ENCODE measurements at places on chromosomes 4 and X.

GRCh38 chrX:10156199-10157031 lies at the start of gene CLCN4:
TSS of gene CLCN4 (plus strand) at chrX:10156975. CDS start at chrX:10185033, 28,058 bp downstream.
- no peak for DNase-seq

- no peak for DNase-seq
These were observed 72.6 kb downstream of the SH3KBP1 start for GRCh38 chrX:19814778-19815177.

DNA sequence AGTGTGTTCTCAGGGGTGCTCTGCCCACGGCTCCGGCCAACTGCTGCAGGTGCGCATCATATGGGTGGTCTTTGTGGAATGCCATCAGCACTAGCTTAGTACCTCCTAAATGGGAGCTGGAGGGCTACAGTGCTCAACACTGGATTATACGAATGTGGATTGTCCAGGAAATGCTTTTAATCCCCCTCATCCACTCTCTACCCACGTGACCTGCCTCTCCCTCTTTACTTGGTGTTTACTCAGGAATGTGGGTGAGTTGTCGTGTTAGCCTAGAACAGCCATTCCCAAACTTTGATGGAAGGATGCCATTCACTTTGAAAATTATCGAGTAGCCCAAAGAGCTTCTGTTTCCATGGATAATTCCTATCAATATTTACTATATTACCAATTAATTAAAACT lies 150.8 kb downstream of the PTTG2 start:
- no peak for DNase-seq

DNA sequence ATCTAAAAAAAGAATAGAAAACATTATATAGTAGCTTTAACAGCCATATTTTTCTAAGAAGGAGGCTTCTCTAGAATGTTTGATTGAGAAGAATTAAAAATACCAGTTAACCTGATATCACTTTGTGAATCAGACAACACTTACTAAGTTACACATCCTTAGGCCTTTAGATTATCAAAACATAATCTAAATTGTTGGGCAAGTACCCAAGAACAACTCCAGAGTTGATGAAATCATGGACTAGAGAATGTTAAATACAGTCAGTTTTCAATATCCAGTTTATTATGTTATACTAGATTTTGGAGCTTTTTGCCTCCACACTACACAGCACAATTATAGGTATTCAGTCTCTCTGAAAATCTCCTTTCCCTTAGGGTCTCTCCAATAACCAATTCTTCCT lies 39.6 kb downstream of the ARL13A start:
- DNase-seq, result no peak

DNA sequence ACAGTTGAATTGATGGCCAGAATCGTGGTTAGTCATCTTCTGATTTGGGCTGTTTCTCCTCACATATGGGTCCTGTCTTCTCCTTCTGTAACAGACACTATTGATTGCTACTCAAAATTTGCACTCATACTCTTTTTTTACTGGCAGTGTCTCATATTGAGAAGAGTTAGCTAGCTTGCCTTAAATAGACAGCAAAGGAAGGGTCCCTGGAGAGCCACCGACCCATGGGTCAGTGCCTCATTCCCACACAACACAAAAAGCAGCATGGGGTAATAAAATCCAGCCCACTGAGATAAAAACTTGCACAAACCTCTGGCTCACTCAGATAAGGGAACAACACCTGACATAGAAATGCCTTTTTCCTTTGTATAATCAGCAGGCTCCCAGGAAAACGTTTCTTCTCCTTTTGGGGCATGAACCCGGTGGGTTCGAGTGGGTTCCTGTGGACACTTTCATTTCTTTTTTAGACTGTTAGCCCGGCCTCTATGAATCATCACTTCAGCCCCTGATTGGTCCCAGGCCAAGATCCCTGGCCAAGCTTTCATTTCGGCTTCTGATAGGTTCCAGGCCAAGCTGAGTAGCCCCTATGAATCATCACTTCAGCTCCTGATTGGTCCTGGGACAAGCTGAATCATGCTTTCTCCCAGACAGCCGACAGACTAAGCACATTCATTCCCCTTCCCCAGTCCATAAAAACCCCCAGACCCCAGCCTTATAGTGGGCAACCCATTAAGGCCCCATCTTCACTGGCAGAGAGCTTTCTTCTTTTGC lies 408.1 kb downstream of the DCAF12L2 start:
- no peak for DNase-seq

DNA sequence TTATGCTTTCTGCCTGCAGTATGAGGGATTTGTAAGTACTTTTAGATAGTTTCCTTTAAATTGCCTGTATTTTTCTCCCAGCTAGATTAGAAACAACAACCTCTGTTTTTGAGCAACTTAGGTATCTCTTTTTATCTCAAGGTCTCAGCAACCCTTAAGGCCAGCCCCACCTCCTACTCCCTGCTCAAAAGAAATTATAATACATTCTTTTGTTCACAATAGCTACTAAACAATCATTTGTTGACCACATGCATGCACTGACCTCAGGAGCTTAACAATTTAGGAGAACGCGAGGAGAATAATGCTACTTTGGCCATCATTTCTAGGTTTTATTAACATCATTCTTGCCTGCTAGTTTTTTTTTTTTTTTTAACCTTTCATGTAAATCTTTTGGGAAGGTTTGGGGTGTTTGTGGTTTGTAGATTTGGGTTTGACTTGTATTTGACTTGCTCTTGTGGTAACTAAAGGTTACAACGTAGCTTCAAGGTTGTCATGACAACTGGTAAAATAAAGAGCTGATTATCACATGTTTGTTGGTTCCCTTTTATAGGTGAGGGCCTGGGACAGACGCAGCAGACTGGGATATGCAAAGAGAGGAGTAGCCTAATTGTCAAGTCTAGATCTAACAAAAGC lies 145.4 kb upstream of the PLAC1 start:
- DNase-seq, result no peak

DNA sequence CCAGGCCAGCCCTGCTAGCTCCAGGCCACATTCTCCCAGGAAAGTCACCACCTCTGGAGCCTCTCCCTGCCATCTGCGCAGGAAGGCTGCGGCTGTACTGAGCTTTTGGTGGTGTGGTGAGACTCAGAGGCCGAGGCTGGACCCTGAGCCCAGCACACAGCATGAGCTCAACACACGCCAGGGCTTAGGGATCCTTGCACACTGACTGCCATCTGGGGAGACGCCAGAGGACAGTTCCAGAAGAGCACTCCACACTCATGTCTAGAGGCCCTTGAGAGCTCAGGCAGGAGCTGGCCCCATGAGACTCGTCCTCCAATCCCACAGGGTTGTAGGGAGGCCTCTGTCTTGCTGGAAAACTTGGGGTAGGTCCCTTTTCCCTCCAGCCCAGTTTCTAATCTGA lies 40.6 kb downstream of the ABLIM2 start:
- no peak for DNase-seq

All from left renal cortex interstitium (tissue), 4 donors.